ENCODE measurements at places on chromosomes 2 and 18.
A peak's percentile ranks its signal among the peaks of the same experiment; 100 is the strongest.

DNA sequence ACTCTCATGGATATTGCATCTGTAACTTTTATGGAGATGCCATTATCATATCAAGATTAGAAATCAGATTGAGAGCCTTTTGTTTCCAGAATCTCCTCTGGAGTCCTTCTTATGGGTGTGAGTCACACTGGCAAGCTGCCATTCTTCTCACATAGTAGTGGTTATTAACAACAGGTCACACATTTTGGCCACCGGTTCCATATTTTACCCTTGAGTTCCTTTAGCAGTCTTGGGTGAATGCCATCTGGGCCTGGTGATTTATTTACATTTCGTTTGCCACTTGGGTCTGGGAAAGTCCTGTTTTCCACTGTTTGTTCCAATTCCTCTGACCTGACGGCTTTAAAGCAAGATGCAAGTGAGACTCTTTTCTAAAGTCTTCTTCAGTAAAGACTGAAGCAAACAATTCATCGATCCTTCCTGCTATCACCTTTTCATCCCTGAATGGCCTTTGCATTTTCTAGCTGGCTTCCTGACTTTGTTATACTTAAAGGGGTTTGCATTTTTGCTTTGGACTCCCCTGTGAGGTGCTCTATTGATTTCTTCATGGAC, 80.5 kb upstream of the CAVIN2 start:
- DNase-seq = no peak

DNA sequence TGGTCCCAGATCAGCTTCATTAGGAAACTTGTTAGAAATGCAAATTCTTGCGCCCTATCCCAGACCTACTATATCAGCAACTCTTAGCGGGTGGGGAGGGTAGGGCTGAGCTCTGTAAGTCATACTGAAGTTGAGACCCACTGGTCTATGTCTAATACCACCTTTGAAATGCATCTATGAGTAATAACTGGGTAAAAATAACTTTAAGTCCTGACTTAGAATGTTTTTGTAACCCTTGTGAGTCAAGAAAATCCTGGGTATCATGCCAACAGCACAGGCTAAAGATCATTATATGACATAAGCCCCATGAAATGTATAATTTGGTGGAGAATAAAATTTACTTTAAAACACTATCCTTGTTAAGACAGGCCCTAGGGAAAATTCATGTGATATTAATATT, 41.4 kb downstream of the PRKD3 start:
- DNase-seq = no peak

DNA sequence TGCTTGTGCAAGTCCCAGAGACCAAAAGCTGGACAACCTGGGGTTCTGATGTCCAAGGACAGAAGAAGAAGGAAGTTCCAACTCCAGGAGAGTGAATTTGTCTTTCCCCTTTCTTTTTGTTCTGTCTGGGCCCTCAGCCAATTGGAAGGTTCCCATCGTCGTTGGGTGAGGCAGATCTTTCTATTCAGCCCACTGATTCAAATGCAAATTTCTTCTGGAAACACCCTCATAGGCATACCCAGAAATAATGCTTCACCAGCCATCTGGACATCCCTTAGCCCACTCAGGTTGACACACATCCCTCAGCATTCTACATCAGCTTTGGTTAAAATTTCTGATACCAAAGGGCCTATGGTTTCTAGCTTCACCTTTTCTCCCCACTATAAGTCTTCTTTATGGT, 156.5 kb downstream of the SP3 start:
- DNase-seq = no peak

GRCh38 chr2:183838295-183838694, 714.1 kb downstream of the NUP35 start:
- DNase-seq = no peak

DNA sequence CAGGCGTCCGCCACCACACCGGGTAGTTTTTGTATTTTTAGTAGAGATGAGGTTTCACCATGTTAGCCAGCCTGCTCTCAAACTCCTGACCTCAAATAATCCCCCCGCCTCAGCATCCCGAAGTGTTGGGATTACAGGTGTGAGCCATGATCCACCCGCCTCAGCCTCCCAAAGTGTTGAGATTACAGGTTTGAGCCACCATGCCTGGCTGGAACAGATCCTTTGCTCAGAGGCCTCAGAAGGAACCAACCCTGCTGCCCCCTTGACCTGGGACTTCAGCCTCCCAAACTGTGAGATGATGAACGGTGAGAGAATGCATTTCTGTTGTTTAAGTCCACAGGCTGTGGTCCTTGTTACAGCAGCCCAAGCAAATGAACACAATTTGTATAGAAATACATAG, 67.0 kb downstream of the NCAPH start:
- no peak for DNase-seq

GRCh38 chr2:10331702-10332401, 29.1 kb downstream of the HPCAL1 start:
- DNase-seq = no peak

GRCh38 chr2:217919204-217919603, 83.6 kb downstream of the TNS1 start:
- no peak for DNase-seq

GRCh38 chr2:204967199-204967960, 422.1 kb downstream of the PARD3B start:
- DNase-seq = no peak

DNA sequence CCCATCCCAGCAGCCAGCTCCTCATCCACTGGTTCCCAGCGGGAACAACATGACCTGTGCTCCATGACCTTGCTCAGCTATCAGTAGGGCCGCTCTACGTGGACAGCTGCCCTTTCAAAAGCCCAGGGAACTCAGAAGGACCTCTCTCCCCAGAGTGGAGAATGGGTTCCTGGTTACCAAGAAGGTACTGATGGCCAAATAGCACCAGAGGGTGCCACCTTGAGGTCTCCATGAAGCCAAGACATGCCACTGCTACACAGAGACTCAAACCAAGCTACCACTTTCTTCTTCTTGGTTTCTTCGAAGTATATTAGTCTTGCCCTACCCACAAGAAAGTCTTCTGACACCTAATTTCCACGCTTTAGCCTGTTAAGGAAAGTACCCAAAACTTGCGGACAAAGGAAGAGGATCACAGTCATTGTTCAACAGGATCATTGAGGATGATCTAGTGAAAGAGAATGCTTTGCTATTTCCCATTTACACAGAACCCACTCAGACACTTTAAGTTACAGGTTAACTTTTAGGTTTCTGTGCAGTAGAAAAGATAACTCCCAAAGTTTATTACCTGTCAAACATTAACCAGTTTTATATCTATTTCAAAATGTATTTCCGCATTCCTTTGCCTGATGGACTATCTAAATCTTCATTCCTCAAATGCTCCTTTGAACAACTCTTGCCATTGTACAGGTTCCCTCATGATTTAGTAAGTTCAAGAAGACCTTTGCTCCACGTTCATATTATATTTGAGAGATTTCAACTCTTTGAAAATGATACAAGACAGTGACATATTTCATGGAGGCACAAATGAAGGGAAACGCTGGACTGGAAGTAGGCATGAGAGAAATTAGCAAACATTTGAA, 102.2 kb downstream of the ALPK2 start:
- no peak for DNase-seq

GRCh38 chr2:109346601-109347228, 217.7 kb downstream of the SH3RF3 start:
- DNase-seq = no peak

DNA sequence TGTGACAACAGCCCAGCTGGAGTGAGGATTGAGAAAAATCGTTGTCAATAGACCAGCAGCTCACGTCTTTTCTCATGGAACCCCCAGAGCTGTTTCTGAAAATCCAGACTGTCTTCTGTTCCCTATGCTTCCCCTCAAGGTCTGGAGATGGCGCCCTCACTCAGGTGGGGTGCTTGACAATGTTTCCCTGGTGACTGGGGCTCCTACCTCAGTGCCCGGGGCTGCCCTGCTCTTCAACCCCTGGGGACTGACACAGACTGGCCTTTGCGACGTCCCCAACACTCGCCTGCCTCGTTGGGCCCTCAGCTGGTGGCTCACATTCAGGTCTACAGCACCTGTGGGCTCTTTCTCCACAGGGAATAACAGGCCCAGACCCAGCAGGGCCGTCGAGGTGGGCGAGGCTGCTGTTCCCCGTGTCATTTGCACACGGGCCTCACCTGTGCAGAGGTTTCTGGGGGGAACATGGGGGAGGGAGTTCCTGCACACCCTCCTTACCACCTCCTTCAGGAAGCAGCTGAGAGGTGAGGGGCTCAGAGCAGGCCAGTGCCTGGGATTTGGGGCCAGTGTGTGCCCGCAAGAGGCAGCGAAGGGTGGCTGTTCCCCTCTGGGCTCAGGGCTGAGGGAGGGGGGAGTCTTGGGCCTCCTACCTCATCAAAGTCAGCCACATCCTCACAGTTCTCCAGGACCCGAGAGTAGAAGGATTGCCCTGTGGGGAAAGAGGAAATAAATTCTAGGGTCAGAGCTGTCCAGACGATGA, 59.3 kb upstream of the OTOF start:
- DNase-seq = no peak

GRCh38 chr2:26648516-26648915, 7.3 kb upstream of the CIB4 start:
- DNase-seq = no peak

DNA sequence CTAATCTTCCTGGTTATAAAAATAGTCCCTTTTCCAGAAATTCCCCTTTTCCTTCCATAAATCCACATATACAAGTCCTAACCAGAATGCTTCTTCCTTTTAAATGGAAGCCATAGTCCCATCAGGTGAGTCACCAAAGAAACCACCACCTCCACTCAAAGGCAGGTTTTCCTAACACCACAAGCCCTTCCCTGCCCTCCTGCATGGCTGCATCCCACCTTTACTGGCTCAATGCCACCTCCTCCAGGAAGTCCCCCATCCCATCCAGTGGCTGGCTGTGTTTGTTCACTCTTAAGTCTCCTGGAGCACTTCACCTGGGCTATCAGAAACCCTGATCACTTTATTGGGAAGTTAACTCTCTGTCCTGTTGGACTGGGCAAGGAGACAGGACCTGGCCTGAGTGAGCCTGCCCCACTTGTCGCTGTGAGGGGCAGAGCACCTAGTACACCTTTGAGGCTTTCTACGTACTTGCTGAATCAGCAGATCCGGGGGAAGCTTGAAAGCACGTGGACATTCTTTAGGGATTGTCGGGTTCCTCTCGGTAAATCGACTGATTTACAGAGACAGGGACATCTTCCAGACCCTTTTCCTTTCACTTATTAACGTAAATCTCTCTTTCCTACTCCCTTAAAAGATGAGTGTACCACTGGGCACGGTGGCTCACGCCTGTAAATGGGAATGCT, 71.0 kb downstream of the NGEF start:
- no peak for DNase-seq

- DNase-seq = no peak
Observed at GRCh38 chr18:13247506-13247905, 28.9 kb downstream of the LDLRAD4 start.

DNA sequence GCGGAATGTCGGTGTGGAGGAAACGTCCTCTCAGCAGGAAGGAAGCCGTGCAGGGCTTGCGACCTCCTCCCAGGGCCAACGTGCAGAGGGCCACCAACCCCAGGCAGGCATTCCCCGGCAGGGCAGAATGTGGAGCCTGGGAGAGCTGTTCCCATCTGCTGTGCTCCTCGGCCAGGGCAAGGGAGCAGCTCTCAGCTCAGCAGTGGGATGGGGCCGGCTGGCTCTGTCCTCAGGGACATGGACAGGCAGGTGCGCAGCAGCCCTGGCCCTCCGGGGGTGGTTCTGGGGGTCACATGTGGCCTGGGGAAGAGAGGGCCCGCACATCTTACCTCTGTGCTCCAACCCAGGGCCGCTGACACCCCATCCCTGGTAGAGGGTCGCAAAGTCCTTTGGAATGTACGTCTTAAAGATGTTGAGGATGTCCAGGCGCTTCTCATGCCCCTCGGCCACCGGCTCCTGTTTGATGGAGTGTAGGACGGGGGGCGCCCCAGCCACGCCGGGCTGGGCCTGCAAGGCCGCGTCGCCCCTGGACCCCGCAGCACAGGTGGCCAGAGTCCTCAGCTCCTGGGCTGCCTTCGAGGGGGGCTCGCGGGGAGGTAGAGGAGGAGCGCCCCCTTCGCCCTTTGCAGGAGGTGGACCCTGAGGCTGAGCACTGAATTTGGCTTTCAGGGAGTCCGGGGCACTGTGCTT, 116.4 kb downstream of the ZNF516 start:
- no peak for DNase-seq

- DNase-seq = no peak
Observed at GRCh38 chr2:150594299-150594698, 106.8 kb upstream of the RND3 start.

GRCh38 chr2:102592601-102593000, 26.8 kb upstream of the SLC9A2 start:
- DNase-seq = peak; percentile 11

DNA sequence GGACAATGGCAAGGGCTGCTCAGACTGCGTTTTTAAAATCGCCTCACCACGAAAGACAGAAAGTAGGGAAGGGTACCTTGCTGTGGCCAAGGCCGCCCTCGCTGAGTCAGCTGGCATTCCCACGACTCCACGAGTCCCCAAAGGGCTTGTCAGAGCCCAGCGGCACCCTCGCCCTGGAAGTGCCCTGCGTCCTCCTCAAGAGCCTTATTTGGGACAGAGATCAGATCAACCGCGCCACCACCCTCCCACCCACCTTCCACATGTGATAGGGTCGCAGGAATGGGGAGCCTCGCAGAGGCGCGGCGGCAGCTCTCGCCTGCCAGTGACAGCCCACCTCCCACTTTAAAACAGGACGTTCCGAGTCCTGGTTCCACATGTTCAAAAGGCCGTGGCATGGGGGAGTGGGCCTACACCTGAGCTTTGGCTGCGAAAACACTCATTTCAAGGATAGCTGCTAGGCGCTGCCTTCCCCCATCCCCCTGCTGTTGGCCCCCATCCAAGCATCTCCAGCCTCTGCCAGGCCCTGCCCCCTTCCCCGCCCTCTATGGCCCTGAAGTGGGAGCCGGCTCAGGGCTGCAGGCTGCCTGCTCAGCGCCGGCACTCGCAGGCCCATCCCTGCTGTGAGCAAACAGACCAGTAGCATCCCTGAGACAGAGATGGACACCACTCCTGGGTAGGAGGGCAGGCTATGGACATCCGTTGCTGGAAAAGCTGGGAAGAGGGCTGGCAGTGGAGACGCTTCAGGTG, 38.1 kb upstream of the ARHGEF4 start:
- peak; percentile 16 for DNase-seq

DNA sequence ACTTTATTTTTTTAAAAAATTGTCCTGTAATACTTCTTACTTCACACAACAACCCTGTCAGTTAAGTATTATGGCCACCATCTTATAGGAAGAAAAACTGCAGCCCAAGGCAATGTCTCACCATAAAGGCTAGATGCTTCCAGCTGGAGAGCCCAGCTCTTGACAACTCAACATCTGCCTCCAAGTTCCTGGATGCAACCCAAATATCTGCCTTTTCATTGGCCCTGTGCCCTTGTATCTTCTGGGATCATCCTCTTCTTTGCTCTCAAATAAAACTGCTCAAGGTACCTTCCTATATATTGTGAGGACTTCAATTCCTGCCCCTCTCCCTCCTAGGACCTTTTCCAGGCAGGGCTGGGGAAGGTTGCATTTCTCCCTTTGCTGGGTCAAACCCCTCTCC, 69.5 kb downstream of the BIN1 start:
- no peak for DNase-seq

- no peak for DNase-seq
Observed at GRCh38 chr2:27647289-27647688, 16.1 kb downstream of the SUPT7L start.
